ENCODE measurements at places on chromosomes 3 and 15.

DNA sequence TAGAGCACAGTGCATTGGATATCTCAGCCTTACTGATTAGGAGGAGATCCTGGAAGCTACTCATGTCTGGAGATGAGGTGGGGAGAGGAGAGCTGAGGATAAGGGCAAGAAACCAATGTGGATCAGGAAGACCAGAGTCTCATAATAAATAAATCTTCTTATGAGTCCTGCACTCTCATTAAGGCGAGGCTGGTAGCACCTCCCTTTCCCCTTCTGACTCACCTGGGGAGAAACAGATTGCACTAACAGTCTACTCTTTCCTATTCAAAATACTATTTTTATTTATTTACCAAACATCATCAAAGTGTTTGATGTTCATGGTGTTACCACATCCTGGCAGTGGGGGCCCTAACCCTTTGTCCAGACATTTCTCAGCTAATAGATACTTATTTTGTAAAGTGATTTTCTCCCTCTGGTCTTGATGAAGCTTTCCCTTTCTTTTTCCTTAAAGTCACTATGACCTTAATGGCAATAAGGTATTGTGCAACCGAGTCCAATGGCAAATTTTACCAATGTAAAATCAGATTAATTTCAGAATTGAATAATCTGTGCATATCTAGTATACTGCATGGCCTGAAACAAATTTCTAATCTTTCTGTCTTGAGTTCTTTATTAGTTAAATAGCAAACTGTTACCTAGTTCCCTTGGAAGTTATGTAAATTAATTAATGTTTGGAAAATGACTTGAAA lies 81.1 kb downstream of the IQCH start:
- DNase-seq: no peak

DNA sequence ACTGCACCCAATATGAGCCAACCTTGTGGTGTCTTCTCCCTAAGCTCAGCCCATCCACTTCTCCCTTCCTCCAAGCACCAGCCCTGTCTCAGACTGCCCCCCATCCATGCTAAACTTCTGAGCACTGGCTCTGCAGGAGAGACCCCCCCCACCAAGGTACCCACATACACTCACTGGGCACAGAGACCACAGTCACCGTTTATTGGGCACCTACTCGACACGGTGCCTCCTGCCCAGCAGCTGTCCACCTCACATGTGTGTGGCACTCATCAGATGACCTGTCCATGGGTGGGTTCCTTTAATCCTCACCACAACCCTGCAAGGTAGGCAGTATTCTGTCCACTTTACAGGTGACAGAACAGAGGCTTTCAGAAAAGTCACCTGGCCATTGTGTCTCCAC lies 22.3 kb upstream of the SFMBT1 start:
- DNase-seq: no peak

DNA sequence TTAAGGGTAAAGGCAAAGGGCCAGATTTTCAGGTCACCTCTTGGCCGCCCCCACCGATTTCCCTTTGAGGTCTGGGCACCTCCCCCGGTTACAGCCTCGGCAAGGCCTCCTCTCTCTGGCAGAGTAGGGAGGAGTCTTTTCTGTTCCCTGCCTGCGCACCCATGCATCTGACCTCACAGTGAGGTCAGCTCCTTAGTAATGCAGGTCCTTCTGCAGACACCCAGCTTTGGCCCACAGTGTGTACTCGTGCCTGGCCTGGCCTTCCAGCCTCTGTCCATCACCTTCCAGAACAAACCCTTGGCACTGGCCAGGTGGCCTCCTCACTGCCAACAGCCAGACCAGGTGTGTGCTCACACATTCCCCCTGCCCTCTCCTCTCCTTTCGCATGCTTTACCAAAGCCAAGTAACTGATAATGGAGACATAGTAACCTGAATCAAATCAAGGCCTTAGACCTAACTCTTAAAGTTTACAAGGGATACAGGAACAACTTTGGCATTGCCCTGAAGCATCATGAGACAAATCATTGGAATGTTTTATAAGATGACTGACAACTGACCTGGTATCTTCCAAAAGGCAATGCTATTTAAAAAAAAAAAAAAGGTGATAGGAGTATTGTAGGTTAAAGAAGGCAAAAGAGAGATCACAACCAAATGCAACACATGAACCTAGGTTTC lies 61.3 kb downstream of the CORO2B start:
- no peak for DNase-seq

GRCh38 chr3:51683566-51683965 lies 12.5 kb downstream of the TEX264 start:
- DNase-seq: no peak

GRCh38 chr3:139655909-139656595 lies 21.7 kb downstream of the NMNAT3 start:
- no peak for DNase-seq

DNA sequence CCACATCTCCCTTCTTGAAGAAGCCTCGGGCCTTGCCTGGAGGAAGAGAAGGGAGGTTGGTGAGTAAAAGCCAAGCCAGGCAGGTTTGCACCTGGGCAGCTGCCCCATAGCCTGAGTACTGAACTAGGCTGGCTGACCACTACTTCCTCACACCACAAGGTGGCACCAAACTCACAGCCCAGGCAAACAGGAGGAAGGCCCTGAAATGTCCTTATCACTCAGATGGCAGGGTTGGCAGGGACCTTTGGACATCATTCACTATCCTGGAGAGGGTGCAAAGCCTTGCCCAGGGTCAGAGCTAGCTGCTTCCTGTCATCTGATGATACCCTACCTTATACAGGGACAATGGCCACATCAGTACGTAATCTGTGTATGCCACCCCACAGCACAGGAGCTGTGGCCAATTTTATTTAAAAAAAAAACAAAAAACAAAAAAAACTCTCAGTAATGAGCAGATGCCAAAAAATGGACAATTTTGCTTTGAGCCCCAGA lies 2.2 kb upstream of the GRAMD2A start:
- no peak for DNase-seq

DNA sequence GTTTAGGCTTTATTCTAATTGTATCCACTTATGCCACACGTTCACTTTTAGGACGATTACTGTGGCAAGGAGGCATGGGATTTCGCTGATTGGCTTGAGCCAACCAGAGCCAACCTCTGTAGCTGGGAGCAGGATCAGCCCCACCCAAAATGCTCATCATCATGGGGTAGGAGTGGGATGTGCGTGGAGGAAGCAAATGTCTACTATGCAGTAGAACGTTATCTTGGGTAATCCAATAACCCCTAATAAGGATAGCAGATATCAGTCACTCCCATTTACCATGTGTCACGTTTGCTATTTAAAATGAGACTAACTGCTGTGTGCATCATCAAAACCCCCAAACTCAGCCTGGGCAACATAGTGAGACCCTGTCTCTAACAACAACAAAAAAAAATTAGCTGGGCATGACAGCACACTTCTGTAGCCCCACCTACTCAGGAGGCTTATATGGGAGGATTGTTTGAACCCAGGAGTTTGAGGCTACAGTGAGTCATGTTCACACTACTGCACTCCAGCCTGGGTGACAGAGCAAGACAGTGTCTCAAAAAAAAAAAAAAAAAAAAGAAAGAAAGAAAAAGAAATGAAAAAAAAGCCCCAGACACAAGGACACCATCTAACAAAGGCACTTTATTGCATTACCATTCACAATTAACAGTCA lies 17.8 kb upstream of the ITGB5 start:
- no peak for DNase-seq

DNA sequence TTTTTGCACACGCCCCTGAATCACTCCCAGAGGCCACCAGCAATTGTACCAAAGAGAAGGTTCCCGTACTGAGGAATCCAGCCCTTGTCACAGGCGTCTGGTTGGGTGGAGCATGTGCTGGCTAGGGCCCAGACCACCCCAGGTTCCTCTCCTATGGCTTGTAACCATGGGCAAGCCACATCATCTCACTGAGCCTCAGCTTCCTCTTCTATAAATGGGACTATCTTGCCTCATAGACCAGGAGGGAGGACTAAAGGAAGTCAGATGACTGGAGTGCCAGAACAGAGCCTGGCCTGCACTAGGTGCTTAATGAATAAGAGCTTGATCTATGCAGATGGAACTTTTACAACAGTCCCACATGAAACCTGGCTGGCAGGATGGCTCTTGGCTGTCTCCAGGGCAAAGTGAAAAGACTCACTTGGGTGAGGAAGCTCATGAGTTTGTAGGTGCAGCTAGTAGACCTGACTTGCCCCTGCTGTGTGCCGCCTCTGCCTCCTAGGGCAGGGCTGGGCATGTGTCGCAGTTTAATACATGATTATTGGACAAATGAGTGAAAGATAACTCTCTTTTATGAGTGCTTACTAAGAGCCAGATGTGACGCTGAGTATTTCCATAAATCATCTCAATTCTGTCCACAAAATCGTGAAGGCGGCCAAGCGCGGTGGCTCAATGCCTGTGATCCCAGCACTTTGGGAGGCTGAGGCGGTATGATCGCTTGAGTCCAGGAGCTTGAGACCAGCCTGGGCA lies 29.3 kb downstream of the CTSH start:
- no peak for DNase-seq

DNA sequence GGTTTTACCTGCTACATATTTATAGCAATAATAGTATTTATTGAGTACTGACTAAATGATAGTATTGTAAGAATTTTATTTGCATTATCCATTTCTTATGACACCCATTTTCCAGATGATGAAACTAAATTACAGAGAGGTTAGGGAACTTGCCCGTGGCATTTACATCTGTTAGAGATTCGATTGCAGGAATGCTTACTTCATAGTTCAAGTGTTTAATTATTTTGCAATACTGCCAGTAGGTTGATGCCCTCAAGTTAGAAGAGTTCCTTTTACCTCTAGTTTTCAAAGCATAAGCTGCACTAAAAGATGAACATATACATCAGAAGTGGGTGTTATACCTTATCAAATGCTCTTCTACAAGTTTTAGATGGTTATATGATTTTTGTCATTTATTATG lies 362.8 kb upstream of the RGMA start:
- no peak for DNase-seq

DNA sequence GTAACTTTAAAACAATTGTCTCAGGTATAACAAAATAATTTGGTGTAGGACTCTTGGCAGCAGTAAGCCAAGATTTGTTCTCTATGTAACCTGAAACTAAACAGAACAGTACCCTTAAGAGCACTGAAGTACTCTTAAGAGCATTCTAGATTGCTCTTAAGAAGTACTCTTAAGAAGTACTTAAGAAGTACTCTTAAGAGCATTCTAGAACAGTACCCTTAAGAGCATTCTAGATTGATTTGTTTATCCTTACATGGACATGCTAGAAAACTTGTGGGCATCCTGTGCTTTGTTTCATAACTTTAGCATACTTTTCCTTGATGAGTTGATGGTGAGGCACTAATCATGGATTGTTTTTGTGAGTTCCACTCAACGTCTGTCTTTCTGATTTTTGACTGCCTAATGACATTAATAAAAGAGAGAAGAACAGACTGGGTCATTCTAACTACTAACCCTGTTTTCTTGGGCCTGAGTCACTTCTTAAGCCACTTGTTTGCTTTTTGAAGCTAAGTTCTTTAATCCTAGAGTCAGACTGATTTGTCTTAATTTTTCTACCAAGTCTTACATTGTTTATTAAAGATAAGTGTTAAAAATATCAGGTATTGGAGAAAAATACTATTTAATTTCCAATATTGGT lies 57.2 kb upstream of the UTS2B start:
- DNase-seq: no peak

DNA sequence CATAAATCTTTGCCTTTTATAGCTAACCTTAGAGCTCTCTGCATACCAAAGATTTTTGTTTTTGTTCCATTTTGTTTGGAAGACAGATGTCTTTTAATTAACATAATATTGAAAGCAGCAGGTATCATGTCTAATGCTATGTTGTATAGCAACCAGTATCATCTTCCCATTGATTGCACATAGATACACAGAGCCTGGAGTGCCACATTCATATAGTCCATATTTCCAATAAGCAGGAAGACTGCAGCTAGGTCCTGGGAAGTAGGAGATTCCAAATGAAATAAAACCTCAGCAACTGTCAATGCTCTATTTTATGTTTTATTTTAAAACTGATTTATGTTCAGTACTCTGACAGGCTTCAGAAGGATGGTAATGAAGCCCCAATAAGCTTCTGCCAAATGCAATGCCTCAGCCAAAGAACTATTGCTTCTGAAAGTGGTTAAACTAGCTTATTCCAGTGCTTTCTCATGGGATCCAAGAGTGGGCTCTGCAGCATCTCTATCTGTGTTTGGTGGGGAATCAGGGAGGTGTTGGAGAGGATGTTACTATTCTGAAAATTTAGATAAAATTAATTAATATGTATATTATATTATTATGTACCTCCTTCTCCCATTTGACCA lies 6.5 kb upstream of the KCNMB2 start:
- DNase-seq: no peak

GRCh38 chr3:127970966-127971592 lies 56.0 kb downstream of the KBTBD12 start:
- DNase-seq: no peak

DNA sequence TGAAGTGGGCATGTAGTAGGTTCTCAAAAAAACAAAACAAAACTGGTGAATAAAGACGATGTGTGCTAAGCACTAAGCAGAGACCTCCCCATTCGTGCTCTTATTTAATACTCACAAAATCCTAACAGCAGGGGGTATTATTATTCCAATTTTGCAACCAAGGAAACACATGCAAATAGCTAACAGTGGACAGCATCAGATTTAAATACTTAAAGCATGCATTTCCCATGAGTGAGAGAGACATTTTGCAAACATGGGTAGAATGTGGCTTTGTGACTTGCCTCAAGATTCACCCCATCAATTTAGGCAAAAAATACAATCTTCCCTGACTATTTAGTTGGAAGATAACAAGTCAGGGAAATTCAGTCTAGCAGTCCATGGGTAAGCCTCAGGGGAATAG lies 946.2 kb upstream of the CFAP20DC start:
- DNase-seq: no peak

GRCh38 chr3:1294586-1294985 lies 201.8 kb downstream of the CNTN6 start:
- no peak for DNase-seq

DNA sequence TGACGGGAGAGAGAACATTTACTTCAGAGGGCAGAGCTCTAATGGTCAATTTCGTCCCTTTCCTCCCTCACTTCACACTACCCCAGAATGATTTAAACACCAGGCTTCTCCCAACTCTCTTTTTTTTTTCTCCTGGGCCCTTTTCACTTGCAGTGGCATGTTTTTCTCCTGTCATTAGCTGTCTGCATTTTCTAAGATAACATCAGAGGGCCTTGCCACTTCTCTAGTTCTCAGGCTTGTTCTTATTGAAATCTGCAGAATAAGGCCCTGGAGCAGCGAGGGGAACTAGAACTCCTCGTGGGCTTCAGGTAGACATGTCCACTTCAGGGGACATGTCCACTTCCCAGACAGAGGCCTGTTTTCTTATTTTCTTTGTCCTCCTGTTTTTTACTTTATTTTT lies 514.4 kb upstream of the TBL1XR1 start:
- no peak for DNase-seq

- no peak for DNase-seq
Measured at GRCh38 chr3:32078864-32079263, 27.6 kb upstream of the GPD1L start.
